Inflammatory macrophage (primary cell): ENCODE measurements at places on chromosomes 2 and 18.

GRCh38 chr2:143675021-143675420, 545.8 kb downstream of the ARHGAP15 start:
- DNase-seq = peak; percentile 60

GRCh38 chr2:156356014-156356754, 23.7 kb upstream of the NR4A2 start:
- DNase-seq = peak; percentile 81

DNA sequence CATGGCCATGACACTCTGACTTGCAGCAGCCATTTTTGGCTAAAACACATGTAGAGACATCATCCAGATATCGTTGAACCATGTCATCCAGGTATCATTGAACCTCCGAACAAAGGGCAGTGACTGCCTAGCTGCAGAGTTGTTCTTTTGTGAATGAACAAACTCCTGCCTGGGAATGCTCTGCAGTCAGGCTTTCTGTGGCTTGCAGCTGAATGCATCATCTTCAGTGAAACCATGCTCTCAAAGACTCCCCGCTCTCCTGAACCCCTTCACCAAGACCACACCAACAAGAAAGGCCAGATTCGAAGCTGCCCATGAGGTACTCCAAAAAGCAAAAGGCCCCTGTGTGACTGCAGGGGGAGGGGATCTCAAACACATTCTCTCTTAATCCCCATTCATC, 118.8 kb downstream of the ACTR3 start:
- no peak for DNase-seq

DNA sequence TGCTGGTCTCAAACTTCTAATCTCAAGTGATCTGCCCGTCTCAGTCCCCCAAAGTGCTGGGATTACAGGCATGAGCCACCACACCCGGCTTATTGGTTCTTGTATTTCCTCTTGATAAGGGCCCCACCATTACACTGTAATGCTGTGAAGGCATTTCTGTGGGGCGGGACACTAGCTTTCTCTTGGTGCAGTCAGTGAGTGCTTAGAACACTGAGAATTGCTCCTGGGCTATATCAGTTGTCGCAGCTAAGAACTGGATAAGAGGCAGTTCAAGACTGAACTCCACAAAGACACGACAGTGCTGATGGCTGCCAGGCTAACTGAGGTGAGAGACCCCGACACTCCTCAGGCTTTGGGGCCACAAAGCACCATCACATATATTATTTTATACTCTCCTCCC, 2.1 kb downstream of the KHK start:
- DNase-seq = no peak

DNA sequence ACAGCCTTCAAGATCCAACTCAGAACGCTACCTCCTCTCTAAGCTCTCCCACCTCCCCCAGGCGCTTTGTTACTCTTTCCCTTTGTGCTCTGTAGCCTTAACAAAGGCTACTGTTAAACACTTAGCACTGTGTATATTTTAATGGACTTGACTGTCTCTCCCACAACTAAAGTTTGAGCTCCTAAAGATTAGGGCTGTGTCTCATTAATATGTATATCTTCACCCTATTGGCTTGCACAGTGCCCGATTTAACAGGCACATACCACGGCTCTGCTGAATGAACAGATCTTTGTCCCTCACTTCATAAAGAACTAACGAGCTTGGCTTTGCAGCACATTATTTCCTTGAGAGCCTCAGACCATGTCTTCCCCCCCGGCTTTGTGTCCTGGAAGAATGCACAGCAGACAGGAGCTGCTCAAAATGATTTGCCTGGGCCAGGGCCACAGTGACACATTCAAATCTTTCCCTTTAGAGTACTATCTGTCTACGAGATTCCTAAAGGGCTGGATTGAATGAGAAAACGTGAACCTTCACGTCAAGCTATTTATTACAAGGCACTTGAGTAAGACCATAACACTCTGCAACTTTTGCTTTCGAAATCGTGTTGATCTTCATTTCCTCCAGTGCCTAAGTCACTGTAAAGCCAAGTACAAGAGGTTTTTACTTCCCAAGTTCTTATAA, 22.1 kb downstream of the ABHD3 start:
- DNase-seq = peak; percentile 86

DNA sequence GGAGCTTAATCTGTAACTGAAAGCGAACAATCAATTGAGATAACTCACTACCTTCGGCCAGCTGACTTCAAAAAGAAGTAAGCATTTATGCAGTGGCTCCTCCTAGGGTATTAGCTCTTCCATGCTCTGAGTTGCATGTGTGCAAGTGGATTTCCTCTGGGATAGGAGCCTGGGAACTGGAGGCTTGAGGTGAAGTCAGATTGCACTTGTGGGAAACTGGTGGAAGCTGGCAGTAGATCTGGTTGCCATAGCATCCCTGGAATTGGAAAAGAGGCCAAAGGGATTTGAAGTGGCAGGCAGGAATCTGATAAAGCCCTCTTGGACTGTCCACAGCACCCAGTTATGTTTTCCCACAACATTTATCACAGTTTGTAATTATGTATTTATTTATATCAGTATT, 50.6 kb upstream of the FMNL2 start:
- DNase-seq = no peak

DNA sequence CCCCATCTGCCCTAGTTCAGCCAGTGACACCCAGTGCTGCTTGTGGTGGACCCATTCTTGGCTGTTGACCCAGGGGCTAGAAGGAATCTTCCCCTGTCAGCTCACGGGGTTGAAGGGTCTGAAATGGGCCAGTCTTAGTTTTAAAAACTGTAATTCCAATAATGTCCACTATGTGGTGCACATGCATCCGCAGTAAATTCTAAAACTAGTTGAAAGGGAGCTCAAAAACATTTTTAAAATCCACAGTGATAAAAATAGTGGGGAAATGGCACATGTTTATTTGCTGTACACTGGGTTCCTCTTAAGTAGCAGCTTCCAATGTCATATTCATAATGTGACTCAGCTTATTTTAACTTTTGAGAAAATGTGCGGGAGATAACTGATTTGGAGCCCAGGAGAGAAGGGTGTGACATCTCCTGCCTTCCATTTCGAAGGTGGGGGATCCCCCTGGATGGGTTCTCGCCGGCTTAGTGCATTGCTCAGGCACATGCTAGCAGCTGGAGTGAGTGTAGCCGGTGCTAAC, 32.8 kb downstream of the GRHL1 start:
- peak; percentile 85 for DNase-seq

DNA sequence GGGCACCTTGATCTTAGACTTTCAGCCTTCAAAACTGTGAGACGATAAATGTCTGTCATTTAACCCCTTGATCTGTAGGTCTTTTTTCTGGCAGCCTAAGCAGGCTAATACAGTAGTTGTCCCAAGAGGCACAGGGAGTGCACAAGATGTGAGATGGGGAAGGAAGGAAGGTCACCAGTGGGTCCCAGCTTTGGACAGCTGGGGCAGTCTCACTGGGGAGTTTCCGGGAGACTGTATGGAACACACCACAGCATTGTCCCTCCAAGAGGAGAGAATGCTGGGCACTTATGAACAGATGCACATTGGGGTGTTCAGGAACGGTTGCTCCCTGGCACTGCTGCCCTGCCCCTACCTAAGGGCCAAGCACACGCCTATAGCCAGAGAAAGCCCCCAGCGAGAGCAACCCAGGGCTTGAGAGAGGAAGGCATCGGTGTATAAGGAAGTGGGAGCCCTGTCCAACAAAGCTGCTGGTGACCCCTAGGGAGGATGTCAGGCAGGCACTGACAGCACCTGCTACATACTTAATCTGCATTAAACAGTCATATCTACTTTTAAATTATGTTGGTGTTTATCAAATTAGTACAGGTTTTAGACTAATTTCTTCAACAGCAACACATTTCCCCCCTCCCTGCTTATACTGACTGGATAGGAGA, 11.6 kb upstream of the NCK2 start:
- DNase-seq = no peak

DNA sequence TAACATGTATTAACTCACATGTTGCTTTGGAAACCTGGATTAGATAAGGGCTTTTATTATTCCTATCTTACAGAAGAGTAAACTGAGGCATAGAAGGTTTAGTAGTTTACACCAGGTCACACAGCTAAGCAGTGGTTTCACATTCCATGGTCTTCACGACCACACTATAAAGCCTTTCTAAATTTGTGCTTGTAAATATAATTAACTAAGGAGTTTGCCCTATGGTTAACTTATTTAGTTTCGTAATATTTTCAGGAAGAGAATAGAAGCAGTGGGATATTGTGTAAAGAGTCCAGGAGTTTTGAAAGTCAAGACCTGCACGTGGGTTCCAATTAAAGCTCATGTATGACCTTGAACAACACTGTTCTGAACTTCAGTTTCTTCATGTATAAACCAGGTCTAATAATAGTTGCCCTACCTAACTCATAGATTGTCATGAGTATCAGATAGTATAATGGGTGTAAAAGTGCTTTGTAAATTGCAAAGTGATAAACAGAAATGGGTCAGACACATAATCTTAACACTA, 19.5 kb upstream of the SOS1 start:
- DNase-seq = peak; percentile 88

- no peak for DNase-seq
Observed at GRCh38 chr2:170411660-170412059, 233.7 kb downstream of the MYO3B start.

GRCh38 chr2:107747964-107748583, 78.6 kb upstream of the RGPD4 start:
- no peak for DNase-seq

DNA sequence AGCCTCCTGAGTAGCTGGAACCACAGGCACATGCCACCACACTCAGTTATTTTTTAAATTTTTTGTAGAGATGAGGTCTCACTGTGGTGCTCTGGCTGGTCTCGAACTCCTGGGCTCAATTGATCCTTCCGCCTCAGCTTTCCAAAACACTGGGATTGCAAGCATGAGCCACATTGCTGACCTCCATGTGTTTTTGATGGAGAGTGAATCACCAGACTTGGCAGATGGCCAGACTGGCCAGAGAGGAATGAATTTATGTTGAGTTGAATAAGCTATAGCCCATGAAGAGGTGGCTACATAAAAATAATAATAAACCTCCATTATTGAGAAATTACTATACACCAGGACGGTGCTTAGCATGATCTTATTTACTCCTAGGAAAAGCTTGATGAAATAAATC, 91.5 kb downstream of the MREG start:
- no peak for DNase-seq

GRCh38 chr18:12960853-12961397, 13.1 kb downstream of the SEH1L start:
- DNase-seq = no peak

DNA sequence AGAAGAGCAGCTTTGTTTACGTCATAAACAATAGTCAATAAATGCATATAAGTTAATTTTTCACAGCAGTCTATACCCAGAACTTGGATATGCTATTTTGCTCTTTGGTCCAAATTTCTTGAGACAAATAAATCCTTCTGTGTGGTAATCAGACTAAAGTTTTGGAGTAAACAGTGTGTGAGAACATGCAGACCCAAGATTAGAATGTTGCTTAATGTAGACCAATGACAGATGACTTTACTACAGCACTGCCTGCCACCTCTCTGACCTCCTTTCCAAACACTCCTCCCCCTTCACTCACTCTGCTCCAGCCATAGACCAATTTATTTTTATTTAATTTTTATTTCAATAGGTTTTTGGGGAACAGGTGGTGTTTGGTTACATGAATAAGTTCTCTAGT, 115.3 kb upstream of the TANK start:
- DNase-seq = no peak
